ENCODE measurements at places on chromosomes 7 and 10.
A peak's percentile ranks its signal among the peaks of the same experiment; 100 is the strongest.

DNA sequence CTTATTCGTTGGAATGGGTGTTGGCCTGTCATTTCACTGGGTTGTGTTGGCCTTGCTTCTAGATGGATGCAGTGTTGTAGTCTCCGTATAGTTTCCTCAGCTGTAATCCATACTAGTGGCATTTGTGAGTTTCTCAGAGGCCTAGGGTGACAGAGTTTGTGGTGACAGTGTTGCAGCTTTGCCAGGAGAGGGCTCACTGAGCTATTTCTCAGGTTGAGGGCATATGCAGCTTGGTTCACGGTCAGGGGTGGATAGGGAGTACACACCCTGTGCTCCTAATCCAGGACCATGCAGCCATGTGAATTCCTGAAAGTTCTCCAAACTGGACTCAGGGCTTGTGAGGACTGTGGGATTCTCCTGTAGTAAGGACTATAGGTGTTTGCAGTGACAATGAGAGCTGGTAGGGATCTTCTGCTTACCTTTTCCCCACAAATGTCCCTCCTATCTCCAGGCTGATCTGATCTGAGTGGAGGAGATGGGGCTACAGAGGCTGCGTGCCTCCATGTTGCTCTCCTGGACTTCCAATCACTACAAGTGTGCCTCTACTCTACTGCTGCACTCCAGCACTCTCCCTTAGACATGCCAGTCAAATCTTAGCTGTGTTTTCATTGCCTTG lies 229.0 kb downstream of the STK31 start:
- DNase-seq, result peak; percentile 62

- DNase-seq, result no peak
Observed at GRCh38 chr10:68878496-68878895, 22.6 kb upstream of the DDX50 start.

- DNase-seq, result no peak
Observed at GRCh38 chr7:108202743-108203142, 72.6 kb upstream of the LAMB4 start.

DNA sequence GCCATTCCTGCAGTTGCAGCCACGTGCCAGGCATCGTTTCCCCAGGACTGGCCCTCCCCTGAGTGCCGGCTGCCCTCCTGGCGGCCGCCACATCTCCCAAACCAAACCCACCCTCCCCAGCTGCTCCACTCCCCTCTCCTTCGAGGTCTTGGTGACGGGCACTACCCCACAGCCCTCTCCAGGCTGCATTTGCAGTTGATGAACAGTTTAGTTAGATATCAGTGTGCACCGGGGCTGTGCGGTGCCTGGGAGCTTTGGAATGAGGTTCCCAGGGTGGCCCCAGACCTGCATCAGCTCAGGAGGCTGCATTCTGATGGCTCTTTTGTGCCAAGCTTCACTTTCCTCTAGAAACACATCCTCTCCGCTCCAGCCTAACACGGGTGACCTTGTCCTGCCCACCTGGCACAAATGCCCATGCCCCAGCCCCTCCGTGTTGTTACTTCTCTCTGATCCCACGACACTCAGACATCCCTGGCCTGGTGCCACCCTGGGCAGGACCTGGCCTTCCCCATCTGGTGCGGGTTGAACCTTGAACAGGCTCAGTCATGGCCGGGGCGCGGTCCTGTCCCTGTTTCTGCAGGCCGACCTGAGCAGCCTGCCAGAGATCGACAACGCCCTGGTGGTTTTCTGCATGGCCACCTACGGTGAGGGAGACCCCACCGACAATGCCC lies 14.5 kb downstream of the TMEM120A start:
- no peak for DNase-seq

GRCh38 chr10:122495406-122496340 lies 34.3 kb downstream of the HTRA1 start:
- DNase-seq, result no peak

- no peak for DNase-seq
Observed at GRCh38 chr7:70953796-70954195, 178.1 kb upstream of the GALNT17 start.

GRCh38 chr10:86231796-86232560 lies 134.6 kb downstream of the GRID1 start:
- no peak for DNase-seq

DNA sequence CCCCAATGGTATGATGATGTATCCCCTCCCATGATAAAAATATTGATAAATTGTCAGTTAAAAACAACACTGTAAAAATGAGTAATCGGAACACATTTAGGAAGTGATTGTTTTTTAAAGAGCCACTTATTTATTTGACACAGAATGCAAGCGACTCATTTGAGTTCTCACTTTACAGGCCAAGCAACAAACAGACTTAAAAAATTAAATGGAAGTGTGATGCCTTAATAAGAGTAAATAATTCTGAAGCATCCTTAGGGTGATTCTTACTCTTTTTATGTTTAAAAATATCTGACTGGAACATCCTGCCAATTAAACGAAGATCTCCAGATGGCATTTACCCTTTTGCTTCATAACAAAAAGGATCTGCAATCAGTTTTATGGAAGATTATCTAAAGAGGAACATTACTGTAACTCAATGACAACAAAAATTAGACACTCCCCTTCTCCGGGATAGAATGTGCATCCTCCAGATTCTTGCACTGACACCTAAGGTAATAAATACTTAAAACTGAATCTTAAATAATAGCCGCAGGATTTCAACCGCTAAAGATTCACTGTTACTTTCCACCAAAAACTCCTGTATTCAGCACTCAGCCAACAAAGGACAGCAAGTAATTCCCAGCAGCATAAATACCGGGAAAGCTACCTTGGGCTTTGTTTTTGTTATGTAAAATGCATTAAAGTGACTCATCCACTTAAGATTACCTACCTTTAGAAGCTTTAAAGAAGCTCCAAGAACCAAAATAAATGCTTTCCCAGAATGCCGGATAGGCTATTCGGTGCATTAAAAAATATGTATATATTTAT lies 1.7 kb downstream of the CACNA2D1 start:
- peak; percentile 20 for DNase-seq

DNA sequence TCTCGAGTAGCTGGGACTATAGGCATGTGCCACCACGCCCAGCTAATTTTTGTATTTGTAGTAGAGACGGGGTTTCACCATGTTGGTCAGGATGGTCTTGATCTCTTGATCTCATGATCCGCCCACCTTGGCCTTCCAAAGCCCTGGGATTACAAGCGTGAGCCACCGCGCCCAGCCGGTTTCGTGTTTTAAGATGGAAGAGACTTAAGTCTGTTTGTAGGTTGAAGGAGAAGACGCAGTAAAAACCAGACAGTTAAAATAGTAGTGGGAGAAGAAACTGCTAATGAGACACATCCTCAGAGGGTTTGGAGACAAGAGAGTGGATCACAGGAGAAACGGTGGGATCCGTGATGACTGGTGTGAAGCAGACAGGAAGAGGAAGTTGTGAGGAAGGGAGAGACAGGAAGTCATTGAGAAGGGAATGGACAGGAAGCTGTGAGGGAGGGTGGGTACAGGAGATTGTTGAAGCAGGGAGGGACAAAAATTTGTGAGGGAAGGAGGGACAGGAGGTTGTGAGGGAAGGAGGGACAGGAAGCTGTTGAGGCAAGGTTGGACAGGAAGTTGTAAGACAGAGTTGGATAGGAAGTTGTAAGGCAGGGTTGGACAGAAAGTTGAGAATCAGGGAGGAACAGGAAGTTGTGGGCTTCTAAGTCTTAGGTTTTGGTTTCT lies 115.5 kb downstream of the WDFY4 start:
- peak; percentile 65 for DNase-seq

DNA sequence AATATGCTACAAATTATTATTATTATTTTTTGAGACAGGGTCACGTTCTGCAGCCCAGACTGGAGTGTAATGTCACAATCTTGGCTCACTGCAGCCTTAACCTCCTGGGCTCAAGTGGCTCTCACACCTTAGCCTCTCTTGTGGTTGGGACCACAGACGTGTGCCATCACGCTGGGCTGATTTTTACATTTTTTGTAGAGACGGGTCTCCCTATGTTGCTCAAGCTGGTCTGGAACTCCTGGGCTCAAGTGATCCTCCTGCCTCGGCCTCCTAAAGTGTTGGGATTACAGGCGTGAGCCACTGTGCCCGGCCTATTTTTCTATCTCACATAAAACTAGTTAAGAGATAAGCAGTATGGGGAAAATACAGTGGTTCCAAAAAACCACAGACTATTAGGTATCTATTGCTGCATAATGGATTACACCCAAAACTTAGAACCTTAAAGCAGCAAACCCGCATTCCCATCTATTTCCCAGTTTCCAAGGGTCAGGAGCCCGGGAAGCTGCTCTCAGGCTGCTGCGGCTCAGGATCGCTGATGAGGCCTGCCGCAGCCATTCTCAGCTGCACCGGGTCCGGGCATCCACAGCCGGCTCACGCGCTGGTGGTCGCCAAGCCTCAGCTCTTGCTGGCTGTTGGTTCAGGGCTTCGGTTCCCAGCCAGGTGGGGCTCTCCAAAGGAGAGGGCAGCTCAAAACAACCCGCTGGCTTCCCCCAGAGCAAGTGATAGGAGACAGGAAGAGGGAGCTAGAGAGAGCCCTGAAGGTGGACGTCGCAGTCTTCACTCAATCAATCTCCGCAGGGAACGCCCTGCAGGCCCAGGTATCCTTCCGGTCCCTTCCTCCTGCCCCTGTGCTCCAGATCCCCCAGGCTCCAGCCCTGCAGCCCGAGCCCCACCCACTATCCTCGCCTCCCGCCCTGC lies 128.2 kb downstream of the UBE2H start:
- DNase-seq, result peak; percentile 42

DNA sequence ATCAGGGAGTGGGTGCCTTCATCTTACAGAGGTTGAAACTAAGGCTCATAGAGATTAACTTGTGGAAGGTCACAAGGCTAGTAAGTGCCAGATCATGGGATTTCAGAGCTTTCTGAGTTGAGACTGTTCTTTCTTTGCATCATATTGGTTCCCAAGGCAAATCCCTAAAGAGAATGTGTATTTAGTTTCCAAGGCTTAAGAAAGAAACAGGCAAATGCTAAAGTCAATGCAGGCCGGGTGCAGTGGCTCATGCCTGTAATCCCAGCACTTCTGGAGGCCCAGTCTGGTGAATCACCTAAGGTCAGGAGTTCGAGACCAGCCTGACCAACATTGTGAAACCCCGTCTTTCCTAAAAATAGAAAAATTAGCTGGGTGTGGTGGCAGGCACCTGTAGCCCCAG lies 19.8 kb downstream of the CDK1 start:
- DNase-seq, result peak; percentile 30

DNA sequence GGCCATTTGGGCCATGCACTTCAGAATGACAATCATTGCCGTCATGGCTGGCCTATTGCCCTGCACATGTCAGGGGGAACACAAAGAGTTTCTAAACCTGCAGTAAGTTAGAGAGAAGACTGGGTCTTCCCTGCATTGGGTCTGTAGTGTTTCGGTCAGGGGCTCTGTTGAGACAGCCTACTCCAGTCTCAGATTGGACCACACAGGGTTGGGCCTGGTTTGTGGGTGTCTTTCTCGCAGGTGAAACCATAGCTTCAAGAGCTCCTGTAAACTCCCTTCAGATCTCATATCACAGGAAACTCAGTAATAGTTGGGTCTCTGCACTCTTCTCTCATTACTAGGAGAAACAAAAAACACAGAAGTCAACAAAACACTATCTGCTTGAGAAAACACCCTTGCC lies 7.3 kb upstream of the TARP start:
- DNase-seq, result no peak

GRCh38 chr10:106576534-106576933 lies 588.0 kb downstream of the SORCS1 start:
- no peak for DNase-seq

DNA sequence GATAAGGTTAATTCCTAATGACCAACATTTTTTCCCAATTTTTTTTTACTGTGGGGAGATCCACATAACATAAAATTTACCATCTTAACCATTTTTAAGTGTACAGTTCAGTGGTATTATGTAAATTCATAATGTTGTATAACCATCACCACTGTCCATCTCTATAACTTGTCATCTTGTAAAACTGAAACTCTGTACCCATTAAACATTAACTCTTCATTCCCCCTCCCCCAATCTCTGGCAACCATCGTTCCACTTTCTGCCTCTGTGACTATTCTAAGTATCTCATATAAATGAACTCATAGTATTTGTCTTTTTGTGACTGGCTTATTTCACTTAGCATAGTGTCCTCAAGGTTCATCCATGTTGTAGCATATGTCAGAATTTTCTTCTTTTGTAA lies 46.0 kb upstream of the HPS1 start:
- DNase-seq, result no peak

- DNase-seq, result no peak
Observed at GRCh38 chr10:98389398-98389797, 25.6 kb downstream of the PYROXD2 start.

- no peak for DNase-seq
Observed at GRCh38 chr10:132395704-132396493, 1.1 kb upstream of the PWWP2B start.

GRCh38 chr7:69162326-69162725 lies 435.9 kb upstream of the AUTS2 start:
- no peak for DNase-seq

- no peak for DNase-seq
Observed at GRCh38 chr10:119502618-119503155, 39.8 kb downstream of the RGS10 start.

- no peak for DNase-seq
Observed at GRCh38 chr10:132985546-132985900, 43.2 kb upstream of the CFAP46 start.

GRCh38 chr10:82394122-82394521 lies 519.1 kb downstream of the NRG3 start:
- no peak for DNase-seq

GRCh38 chr10:23869548-23869947 lies 339.4 kb upstream of the KIAA1217 start:
- DNase-seq, result no peak

DNA sequence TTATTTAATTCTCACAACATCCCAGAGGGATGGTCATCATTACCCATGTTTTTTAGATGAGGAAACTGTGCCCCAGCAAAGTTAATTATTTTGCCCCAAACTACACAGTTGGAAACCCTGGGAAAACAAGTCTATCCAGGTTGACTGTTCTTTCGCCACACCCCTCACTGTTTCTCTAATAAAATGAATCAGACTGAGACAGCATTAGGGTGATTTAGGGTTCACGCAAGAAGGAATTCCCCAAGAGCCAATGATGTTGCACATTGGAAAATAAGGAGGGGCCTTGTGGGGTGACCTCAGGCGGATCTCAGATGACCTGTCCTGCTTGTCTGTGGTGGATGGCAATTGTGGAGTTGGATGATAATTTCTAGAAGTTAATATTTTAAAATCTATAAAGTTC lies 135.7 kb upstream of the TBX20 start:
- DNase-seq, result no peak

DNA sequence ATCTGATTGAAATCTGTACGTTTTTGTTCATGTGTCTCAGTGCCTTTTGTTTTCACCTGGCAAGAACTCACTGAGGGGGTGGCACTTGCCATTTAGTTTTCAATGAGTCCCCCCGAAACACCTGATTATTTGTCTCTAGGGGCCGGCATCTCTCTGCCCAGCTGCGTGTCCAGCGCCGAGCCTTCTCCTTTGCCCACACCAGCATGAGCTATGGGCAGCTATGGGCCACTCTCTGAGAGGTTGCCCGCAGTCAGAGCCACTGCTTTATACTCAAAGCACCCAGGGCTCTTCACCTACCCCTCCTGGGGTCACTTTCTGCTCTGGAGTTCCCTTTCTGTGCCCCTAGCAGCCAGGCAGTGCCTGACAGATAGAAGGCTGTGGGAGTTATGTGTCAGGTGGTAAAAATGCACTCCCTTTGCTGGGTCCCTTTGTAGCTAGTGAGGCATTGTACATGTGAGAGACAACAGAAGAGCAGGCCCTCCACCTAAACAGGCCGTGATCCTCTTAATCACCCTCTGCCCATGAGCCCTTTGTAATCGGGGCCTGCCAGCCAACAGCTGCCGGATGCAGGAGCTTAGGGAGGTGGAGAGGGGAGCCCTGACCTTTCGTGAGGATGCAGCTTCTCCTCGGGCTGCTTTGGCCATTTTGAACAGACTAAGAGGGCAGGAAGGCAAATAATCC lies 133.1 kb upstream of the NPS start:
- no peak for DNase-seq

All from HT1080 (cell line).